ENCODE measurements at places on chromosomes 1 and 21. TPM values are rescaled to one million over a fixed set of nuclear protein-coding genes. Genes with fewer than 3 reads are reported as not detected.

The SLC44A5 gene
- 0.08 TPM for total RNA-seq

The LORICRIN gene
- total RNA-seq = not detected

The SDHC gene
- total RNA-seq = 27.5 TPM

The PTPRU gene
- total RNA-seq = 28.2 TPM

The MROH9 gene
- total RNA-seq = not detected

The ST6GALNAC3 gene
- 4.7 TPM for total RNA-seq

The CLDN17 gene
- total RNA-seq = not detected

The RIMS3 gene
- 0.16 TPM for total RNA-seq

The BMP8A gene
- 0.40 TPM for total RNA-seq

The OLFML3 gene
- 97.4 TPM for total RNA-seq

The RASSF5 gene
- total RNA-seq = 1.6 TPM

The HES3 gene
- not detected for total RNA-seq

The CASQ1 gene
- not detected for total RNA-seq

The FAAH gene
- total RNA-seq = 0.72 TPM

The HPCAL4 gene
- not detected for total RNA-seq

The FMO1 gene
- not detected for total RNA-seq

The CD53 gene
- total RNA-seq = not detected

The CD84 gene
- total RNA-seq = not detected

The CORT gene
- total RNA-seq = not detected

The DMRTA2 gene
- total RNA-seq = under 0.01 TPM

The C1orf210 gene
- not detected for total RNA-seq

The RGS1 gene
- not detected for total RNA-seq

The PLEKHA6 gene
- 3.7 TPM for total RNA-seq

The OPRD1 gene
- total RNA-seq = 0.16 TPM

The TCEANC2 gene
- 2.2 TPM for total RNA-seq

The IL10 gene
- total RNA-seq = not detected

The KPRP gene
- not detected for total RNA-seq

The UBE2U gene
- not detected for total RNA-seq

The OR14K1 gene
- not detected for total RNA-seq

The SASS6 gene
- 3.0 TPM for total RNA-seq

The LRRIQ3 gene
- 0.91 TPM for total RNA-seq

The OR2T35 gene
- not detected for total RNA-seq

The RGL1 gene
- 21.4 TPM for total RNA-seq

The BOLA1 gene
- total RNA-seq = 35.7 TPM

The MCOLN2 gene
- total RNA-seq = 2.1 TPM

The ASCL5 gene
- total RNA-seq = not detected

Data from epithelial cell of alveolus of lung (primary cell).